ENCODE measurements at places on chromosomes 3 and 15.

GRCh38 chr15:67533873-67534272 is 8.6 kb upstream of the MAP2K5 start:
- DNase-seq = no peak

- DNase-seq = no peak
These were observed 306.5 kb downstream of the ROBO1 start for GRCh38 chr3:79461129-79461792.

DNA sequence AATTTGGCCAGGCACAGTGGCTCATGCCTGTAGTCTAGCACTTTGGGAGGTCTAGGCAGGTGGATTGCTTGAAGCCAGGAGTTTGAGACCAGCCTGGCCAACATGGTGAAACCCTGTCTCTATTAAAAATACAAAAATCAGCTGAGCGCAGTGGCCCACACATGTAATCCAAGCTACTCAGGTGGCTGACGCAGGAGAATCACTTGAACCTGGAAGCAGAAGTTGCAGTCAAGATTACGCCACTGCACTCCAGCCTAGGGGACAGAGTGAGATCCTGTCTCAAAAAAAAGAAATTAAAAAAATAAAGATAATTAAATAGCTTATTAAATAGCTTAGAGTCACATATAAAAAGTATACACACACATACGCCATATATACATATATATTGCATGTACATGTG is 3.7 kb upstream of the TIPARP start:
- DNase-seq = no peak

GRCh38 chr15:87805117-87805820 is 451.3 kb downstream of the NTRK3 start:
- DNase-seq = no peak

DNA sequence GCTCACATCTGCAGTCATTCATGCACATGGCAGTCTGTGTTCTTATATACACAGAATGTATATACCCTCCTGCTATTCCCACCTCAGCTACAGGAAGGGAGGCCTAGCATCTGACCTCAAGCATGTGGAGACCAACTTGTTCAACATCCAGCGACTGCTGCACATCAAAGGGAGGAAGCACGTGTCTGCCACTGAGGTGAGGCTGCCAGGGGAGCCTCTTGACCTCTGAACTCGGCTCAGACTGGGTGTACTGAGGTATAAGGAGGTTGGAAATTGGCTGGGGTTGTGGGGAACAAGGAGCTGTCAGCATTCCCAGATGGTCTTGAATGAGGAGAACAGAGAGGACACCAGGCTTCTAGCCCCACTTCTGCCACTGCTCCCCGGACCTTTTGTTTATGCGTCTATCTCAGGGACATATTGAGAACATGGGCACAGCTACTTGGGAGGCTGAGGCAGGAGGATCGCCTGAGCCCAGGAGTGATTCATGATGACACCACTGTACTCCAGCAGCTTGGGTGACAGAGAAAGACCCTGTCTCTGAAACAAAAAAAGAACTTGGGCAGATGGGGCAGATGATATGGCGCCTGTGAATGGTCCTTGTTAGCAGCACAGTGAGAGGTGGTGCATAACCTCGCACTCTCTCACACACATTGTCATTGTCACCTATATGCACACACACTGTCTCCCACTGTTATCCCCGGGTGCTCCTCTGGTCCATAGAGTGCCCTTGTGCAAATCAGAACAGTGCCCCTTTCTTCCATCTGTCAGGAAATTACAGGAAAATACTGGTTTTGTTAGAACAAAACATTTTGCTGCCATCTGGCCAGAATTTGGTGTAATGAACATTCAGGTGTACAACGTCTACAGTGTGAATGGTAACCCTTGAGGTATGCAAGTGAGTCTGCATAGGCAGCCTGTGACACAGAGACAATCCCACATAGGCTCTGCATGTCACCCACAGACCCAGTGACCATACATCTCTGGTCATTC is 5.4 kb downstream of the VILL start:
- no peak for DNase-seq

DNA sequence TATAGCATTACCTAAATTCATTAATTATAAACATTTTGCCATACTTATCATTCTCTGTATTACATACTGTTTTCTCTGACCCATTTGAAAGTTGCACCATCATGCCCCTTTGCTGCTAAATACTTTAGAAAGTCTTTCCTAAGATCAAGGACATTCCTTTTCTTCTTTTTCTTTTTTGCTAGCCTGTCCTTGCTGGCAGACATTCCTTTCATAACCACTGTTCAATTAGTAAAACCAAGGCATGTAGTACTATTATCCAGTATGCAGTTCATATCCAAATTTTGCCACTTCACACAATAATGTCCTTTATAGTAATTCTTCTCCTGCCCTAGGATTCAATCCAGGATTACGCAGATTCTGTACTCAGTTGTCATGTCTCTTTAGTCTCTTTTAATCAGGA is 321.0 kb upstream of the C2CD4B start:
- no peak for DNase-seq

- peak; percentile 33 for DNase-seq
These were observed 89.5 kb downstream of the CPN2 start for GRCh38 chr3:194261581-194262063.

DNA sequence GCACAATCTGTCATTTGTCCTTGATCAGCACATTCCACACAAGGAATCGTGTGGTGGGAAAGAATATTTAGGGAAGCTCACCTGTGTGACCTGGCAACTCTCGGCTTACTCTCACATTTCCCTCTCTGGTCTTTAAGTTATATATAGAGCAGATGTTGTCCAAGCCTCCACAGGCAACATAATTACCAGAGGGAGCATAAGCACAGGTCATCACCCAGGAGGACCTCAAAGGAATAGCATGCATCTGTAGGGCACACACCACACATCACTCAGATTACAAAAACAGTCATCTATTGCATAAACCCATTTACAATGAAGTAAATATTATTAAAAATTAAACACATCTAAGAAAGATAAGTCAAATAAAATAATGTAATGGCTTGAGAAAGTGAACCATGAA is 36.5 kb downstream of the GNB4 start:
- DNase-seq = no peak

GRCh38 chr3:20608054-20608738 is 422.2 kb upstream of the SGO1 start:
- DNase-seq = no peak

GRCh38 chr3:187700249-187700648 is 2.1 kb downstream of the RTP2 start:
- no peak for DNase-seq

GRCh38 chr3:51966486-51966885 is 768 bp downstream of the PCBP4 start:
- DNase-seq = no peak

DNA sequence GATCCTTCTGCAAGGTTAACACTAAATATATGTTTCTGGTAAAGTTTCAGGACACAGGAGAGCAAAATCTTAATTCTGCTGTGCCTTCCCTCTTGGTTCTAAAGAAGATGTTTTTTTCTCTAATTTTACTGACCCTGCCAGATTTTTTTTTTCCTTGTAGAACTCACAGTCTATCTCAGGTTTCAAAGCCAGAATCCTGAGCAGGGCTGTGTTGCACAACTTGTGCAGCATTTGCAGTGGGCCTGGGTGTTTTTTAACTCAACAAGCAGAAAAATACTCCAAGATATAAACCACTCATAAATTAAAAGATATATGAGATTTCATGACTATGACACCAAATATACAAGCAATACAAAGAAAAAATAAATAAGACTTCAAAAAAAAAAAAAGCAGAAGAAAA is 40.2 kb upstream of the ARF4 start:
- DNase-seq = no peak

DNA sequence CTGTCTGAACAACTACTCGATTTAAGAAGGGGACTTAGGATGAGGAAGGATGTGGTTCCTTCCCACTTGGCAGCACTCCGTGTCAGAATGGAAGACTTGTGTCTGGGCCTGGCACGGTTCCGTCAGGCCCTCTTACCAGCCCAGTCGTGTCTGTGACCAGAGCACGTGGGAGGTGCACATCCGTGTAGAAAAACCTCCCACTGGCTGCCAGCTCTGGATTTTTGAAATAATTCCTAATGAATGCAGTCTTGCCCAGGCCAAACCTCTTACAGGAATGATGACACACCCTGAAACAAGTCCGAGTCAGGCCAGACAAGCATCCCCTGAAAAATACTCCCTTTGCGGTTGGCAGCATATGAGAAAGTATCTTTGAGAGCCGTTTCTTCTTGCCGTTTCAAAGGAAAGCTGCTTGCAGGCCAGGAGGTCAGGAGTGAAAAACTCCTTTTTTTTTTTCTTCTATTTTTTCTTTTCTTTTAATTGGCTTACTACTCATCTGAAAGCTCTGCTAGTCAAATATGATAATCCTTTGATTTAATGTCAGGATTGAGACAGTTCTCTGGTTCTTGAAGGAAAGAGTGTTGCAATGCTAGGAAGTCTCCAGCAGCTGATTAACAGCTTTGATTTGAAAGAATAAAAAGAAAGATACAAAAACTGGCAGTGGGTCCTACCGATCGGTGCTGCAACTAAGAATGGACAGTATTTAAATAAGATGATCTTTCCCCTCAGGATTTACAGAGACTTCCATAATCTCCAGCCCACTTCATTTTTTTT is 19.8 kb downstream of the IL1RAP start:
- no peak for DNase-seq

GRCh38 chr3:25863011-25863415 is 73.1 kb downstream of the OXSM start:
- DNase-seq = no peak

DNA sequence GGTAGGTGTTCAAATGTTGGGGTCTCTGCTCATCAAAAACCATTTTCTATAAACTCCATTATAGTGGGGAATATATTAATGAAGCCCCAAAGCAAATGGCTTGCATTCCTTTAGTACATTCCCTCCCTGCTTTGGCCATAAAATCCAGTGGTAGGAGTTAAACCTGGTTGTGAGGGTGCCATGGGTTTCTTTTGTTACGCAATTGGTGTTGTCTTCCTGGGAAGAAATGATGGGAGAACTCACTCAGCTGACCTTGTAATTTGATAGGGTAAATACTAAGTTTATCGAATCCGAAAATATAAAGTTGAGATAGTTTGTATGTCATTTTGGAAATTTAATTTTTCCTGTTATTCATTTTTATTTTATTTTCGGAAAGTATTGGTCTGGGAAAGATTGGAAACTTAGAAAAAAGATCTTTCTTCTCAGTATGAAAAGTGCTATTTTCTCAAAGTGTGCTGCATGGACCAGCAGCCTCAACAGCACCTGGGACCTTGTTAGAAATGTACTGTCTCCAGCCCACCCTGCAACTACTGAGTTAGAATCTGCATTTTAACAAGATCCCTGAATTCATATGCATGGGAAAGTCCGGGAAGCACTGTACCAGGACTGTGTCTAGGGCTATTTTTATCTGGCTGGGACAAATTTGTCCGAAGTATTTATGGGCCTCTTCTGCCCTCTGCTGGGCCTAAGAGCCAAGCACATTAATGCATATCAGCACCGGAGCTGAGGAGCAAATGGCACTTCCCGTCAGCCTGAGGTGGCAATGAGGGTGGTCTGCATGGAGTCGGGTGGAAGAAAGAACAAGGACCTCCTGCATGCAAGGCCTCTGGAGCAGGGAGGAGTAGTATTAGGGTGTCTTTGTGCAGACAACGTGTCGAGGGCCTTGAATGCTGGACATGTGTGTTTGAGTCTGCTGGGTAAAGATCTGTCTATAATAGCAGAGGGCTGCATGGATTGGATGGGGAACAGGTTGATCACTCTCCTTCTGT is 54.7 kb downstream of the FAM81A start:
- peak; percentile 74 for DNase-seq

- no peak for DNase-seq
These were observed 183.8 kb downstream of the OPA1 start for GRCh38 chr3:193776626-193777358.

- DNase-seq = no peak
These were observed 93.8 kb upstream of the UNC13C start for GRCh38 chr15:53884441-53884840.

DNA sequence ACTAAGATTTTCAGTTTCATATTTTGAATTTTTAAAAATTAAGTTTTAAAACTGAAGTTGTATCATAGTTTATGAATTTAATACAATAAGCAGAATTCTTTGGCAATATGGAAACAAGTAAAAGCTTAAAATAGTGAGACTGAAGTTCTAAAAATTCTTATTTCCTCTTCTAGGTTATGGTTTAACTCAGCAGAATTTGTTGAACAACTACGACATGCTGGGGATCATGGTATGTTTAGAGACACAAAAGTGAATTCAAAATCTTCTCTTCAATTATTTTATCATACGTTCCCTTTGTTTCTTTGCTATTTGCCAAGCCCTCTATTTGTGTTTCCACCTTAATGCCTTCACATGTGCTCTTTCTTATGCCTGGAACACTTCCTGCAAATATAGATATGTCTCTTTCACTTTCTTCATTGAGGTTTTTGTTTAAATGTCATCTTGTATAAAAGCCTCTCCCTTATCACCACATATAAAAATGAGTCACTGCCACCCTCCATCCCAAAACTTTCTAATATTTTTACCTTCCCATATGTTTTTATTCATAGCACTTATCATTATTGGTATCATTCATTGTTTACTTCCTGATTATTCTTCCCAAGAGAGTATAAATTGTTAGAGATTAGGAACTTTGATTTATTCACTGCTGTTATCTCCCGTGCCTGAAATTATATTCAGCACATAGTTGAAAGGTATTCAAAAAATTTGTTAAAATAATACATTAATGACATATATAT is 6.4 kb downstream of the SUCNR1 start:
- no peak for DNase-seq

DNA sequence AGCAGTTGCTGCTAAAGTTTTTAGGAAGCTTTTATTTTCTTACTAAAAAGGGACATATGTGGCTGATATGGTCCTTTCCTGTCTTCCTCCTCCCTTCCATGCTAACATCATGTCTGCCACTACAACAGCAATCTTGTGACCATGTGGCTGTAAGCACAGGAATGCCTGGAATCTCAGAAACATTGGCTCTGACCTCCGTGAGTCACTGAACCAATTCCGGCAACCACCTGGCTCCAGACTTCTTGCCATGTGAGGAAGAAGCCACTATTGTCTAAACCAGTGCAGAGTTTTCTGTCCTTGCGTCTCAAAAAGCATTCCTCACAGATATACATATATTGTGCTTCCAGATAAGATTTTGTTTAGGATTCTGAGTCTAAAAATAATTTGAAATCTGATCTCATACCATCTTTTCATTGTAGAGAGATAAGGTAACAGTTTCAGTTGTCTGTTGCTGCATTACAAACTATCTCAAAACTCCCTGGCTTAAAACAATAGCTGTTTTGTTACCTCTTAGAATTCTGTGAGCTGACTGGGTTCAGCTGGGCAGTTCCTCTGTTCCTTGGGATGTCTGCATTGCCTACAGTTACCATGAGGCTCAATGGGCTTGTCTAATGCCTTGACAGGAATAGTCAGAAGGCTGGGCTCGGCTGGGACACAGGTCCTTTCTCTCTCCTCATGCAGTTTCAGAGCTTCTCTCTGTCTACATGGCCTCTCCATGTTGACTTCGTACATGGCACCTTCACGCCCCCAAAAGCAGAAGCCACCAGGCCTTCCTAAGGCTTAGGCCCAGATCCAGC is 77.3 kb upstream of the MAGI1 start:
- DNase-seq = no peak

- no peak for DNase-seq
These were observed at the start of gene HGD for GRCh38 chr3:120682095-120682681. Gene HGD, minus strand, starts transcription at chr3:120682239. Its CDS starts 128 bp downstream, at chr3:120682111.

- no peak for DNase-seq
These were observed 476.9 kb upstream of the PROK2 start for GRCh38 chr3:72261566-72262564.

All from left forelimb (tissue), 1 donor.